ENCODE measurements at places on chromosomes 4 and X. TPM values are rescaled to one million over a fixed set of nuclear protein-coding genes. Genes with fewer than 3 reads are reported as not detected.

- no peak for DNase-seq
These were observed 937.8 kb downstream of the PCDH7 start for GRCh38 chr4:31657859-31658570.

- no peak for DNase-seq
These were observed 297.7 kb upstream of the VCX3A start for GRCh38 chrX:6832619-6833018.

GRCh38 chr4:165011403-165011802, 20.4 kb upstream of the TRIM60 start:
- DNase-seq: no peak

Gene COMMD8
- total RNA-seq: 15.8 TPM

Gene SLC25A43
- total RNA-seq: 18.4 TPM

Gene VSIG1
- total RNA-seq: 0.19 TPM

Gene FRMPD4
- total RNA-seq: 0.47 TPM
